Activated T-cell treated with anti-CD3 and anti-CD28 coated beads for 4 hours (primary cell): ENCODE measurements at places on chromosomes 7 and 10.

GRCh38 chr10:121702351-121703320 lies 104.4 kb upstream of the FGFR2 start:
- DNase-seq, result no peak

DNA sequence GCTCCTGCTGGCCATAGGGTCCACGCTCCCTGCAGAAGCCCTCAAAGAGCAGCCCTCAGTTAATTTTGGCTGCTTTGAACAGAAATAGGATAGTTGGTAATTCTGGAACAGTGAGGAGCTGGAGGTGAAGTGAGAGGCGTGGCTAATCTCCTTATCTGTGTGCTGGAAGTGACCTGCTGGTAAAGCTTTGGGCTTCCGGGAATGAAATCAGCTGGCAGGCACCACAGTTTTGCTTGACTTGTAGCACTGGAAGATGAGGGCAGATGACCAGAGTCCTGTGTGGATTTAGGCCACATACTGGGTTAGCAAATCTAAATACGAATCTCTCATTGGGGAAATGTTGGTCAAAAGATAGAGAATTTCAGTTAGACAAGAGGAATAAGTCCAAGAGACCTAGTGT lies 10.2 kb downstream of the ATP6V0E2 start:
- DNase-seq, result no peak

- DNase-seq, result no peak
Observed at GRCh38 chr7:42913591-42913990, 1.7 kb upstream of the C7orf25 start.

DNA sequence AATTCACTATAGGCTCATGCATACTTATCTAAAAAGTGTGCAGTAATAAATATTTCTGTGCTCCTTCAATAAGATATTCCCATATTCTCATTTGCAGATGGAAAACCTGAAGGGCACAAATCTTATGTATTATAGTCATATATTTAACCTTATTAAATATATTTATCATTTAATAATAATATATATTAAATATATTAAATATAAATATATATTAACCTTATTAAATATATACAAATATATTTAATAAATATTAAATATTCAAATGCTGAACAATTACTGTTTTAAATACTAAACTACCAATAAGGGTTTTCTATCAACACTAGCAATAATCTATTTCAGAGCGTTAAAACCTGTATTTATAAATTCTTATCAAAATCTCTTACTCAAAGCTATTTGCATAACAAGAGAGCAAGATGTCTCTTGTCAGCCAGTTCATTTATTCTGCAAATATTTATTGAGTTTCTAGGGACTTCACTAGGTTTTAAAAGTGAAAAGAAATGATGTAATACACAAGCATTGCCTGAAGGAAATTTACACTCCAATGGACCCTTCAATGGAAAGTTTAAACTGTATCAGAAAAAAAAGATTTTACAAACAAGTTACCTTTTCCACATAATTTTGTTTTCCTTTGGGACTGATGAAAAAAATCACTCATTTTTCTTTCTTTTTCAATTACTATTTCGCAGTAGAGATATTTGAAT lies 159.2 kb downstream of the AGMO start:
- DNase-seq, result no peak

DNA sequence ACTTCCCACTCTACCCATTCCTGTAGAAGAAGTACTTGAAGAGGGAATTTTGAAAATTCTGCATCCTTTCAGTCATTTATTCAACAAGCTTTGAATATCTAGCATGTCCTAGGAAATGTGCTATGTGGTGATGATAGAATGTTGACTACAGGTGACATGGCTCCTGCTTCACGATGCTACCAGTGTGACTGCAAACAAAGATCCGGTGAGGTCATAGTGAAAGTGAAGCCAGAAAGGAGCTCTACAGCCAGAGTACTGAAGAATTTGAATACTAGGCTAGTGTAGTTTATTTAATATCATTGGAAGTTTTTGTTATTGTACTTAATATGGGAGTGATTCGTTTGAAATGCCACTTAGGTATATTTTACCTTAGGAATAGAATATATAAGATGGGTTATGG lies 348.1 kb downstream of the TFEC start:
- no peak for DNase-seq

DNA sequence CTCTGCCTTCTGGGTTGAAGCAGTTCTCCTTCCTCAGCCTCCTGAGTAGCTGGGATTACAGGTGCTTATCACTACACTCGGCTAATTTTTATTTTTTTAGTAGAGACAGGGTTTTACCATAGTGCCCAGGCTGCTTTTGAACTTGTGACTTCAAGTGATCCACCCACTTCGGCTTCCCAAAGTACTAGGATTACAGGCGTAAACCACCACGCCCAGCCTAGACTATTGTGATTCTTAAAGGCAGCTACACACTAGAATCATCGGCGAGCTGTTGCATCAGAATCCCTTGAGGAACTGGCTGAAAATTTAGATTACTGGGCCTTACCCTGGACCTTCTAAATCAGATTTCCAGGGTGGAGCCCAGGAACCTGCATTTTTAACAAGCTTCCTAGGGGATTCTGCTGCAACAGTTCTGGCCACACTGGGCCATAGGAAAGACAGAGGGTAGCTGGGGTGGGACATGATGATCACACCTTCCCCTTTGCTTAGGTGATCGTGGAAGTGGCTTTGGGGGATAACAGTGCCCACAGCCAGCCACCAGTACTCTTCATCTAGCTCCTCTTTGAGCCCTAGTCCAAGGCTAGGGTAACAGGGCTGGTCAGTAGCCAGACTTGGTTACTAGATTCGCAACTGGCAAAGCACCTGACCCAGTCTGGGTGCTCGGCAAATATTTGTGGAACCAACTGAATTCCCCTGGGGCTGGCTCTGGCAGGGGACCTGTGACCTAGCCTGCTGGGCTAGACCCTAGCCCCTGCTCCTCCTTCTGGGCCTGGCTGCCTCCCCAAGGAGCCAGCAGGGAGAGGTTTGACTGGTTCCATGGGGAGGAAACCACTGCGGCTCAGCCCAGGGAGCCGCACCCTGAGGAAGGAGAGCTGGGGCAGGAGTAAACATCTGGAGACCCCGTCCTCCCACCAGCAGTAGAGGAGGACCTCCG lies 67.1 kb upstream of the DUSP5 start:
- no peak for DNase-seq

DNA sequence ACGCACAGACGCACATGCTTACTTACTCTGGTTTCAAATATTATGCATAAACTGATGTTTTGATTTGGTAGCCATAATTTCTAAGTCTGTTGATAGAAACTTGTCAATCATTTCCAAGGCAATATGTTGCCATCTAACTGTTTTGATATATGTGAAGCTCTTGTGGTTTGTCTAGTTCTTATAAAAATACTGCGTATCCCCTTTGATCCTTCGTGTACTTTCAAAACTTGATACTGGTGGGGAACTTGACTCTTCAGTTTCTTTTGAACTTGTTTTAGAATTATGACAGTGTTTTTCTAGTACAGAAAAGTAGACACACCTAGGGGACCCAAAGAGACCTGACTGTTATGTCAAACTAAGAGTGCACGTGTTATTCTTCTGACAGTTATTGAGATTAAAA lies 708.0 kb downstream of the LRMDA start:
- DNase-seq, result no peak

GRCh38 chr10:103493916-103494877 lies 692 bp downstream of the NEURL1 start:
- no peak for DNase-seq

DNA sequence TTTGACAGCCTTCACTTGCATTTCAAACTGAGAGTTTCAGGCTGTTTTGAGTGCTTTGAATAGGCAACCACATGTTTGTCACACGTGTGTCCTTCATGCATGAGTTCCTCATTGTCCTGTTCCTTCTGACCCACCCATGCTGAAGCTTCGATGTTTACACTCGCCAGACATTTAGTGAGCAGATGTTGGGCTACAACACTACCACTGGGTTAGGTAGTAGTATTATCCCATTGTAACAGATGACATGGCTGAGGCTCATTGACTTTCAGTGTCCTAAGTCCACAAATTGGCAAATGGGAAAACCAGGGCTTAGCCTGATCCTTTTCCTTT lies 456.1 kb downstream of the PHTF2 start:
- DNase-seq, result no peak

- DNase-seq, result no peak
Observed at GRCh38 chr7:120927454-120928103, 23.0 kb upstream of the ING3 start.
